ENCODE measurements at places on chromosomes 1 and 21.

- H3K36me3 ChIP-seq = peaks cover 5% of the 10 kb centered on the region
- H3K4me1 ChIP-seq = peaks cover 20% of the 10 kb centered on the region
- H3K27me3 ChIP-seq = no peaks in the 10 kb centered on the region
- DNase-seq = no peak
- no peak overlapping the region for H3K4me3 ChIP-seq
These were observed 254.5 kb downstream of the DNM3 start for GRCh38 chr1:172095846-172096245.

GRCh38 chr1:59556398-59556797, 258.4 kb upstream of the HOOK1 start:
- no peak overlapping the region for H3K4me3 ChIP-seq
- H3K36me3 ChIP-seq = peaks cover 36% of the 10 kb centered on the region
- H3K27ac ChIP-seq = no peak overlapping the region
- no peaks in the 10 kb centered on the region for H3K27me3 ChIP-seq
- no peak for DNase-seq

GRCh38 chr1:55669293-55669692, 454.1 kb upstream of the USP24 start:
- H3K4me1 ChIP-seq = peaks cover 6% of the 10 kb centered on the region
- no peak for DNase-seq
- no peak overlapping the region for H3K27ac ChIP-seq
- no peaks in the 10 kb centered on the region for H3K36me3 ChIP-seq
- H3K27me3 ChIP-seq = no peaks in the 10 kb centered on the region

GRCh38 chr1:231721436-231721835, 94.8 kb downstream of the DISC1 start:
- H3K36me3 ChIP-seq = no peaks in the 10 kb centered on the region
- H3K27me3 ChIP-seq = no peaks in the 10 kb centered on the region
- H3K27ac ChIP-seq = no peak overlapping the region

- H3K27me3 ChIP-seq = peaks cover 2% of the 10 kb centered on the region
- H3K4me3 ChIP-seq = no peak overlapping the region
- H3K4me1 ChIP-seq = peaks cover 57% of the 10 kb centered on the region
- H3K27ac ChIP-seq = no peak overlapping the region
These were observed 101.7 kb downstream of the NAV1 start for GRCh38 chr1:201640624-201641023.

DNA sequence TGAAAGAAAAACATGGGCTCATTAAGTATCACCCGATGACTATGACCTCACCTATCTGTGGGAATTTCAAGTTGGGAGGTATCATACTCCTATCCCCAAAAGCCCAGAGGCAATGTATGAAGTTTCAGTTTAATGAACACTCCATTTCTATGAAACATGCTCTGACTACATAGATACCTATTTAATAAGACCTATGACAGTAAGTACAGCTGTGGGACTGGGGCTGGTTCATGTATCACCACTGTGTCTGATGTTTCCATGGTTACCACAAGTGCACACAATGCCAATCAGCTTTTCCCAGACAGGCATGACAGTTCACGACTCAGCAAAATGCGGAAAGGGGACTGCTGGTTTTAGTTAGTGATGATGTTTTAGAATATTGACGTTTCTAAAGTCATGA, 167.7 kb downstream of the SIPA1L2 start:
- no peak overlapping the region for H3K4me3 ChIP-seq
- H3K27me3 ChIP-seq = no peaks in the 10 kb centered on the region
- no peaks in the 10 kb centered on the region for H3K36me3 ChIP-seq

DNA sequence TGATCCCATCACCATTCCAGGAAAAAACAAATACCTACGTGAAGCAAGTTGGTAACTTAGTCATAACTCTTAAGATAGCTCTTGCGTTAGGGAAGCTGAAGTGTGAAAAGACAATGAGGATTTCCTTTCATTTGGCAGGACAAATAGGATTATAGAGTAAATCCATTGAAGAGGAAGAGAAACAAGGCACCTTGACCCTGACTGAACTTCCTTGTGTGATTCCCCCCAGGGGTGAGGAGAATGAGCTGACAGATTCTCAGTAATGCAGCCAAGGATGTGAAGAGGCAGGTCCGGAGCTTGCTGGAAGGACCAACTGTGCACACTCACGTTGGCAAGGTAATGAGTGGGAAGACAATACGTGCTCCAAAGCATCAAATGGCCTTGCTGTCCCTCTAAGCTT, 55.0 kb upstream of the HMCN1 start:
- H3K27ac ChIP-seq = no peak overlapping the region
- H3K4me1 ChIP-seq = peaks cover 20% of the 10 kb centered on the region
- no peak overlapping the region for H3K4me3 ChIP-seq
- DNase-seq = no peak

GRCh38 chr1:245812278-245812677, 657.5 kb downstream of the KIF26B start:
- peaks cover 12% of the 10 kb centered on the region for H3K4me1 ChIP-seq
- no peaks in the 10 kb centered on the region for H3K36me3 ChIP-seq
- DNase-seq = no peak

- DNase-seq = peak; percentile 6
- H3K4me1 ChIP-seq = peaks cover 60% of the 10 kb centered on the region
- H3K4me3 ChIP-seq = peak overlapping the region; percentile 35
- peak overlapping the region; percentile 78 for H3K27ac ChIP-seq
- peaks cover 3% of the 10 kb centered on the region for H3K27me3 ChIP-seq
These were observed 51.0 kb upstream of the IKBKE start for GRCh38 chr1:206419250-206419649.

- no peak overlapping the region for H3K27ac ChIP-seq
- DNase-seq = no peak
- peaks cover 6% of the 10 kb centered on the region for H3K27me3 ChIP-seq
- no peaks in the 10 kb centered on the region for H3K4me1 ChIP-seq
- no peak overlapping the region for H3K4me3 ChIP-seq
These were observed 25.8 kb downstream of the SLC5A9 start for GRCh38 chr1:48248356-48248755.

- no peak for DNase-seq
- peaks cover 8% of the 10 kb centered on the region for H3K27me3 ChIP-seq
- H3K4me1 ChIP-seq = no peaks in the 10 kb centered on the region
- no peak overlapping the region for H3K27ac ChIP-seq
- no peaks in the 10 kb centered on the region for H3K36me3 ChIP-seq
These were observed 11.7 kb upstream of the PLPPR4 start for GRCh38 chr1:99252630-99253029.

- peak within 1 kb of the TSS; percentile 80 for H3K4me3 ChIP-seq
- peaks cover 14% of the 10 kb centered on the region for H3K27me3 ChIP-seq
- DNase-seq = peak; percentile 58
- peaks cover 34% of the 10 kb centered on the region for H3K4me1 ChIP-seq
- no peaks in the 10 kb centered on the region for H3K36me3 ChIP-seq
These were observed at the start of gene ADORA1 for GRCh38 chr1:203127666-203128430. TSS of gene ADORA1 (plus strand) at chr1:203127726. CDS start at chr1:203128842, 1,116 bp downstream.

GRCh38 chr1:96364576-96364975, 357.0 kb upstream of the PTBP2 start:
- peak overlapping the region; percentile 8 for H3K27ac ChIP-seq
- H3K27me3 ChIP-seq = peaks cover 2% of the 10 kb centered on the region
- peaks cover 86% of the 10 kb centered on the region for H3K4me1 ChIP-seq

DNA sequence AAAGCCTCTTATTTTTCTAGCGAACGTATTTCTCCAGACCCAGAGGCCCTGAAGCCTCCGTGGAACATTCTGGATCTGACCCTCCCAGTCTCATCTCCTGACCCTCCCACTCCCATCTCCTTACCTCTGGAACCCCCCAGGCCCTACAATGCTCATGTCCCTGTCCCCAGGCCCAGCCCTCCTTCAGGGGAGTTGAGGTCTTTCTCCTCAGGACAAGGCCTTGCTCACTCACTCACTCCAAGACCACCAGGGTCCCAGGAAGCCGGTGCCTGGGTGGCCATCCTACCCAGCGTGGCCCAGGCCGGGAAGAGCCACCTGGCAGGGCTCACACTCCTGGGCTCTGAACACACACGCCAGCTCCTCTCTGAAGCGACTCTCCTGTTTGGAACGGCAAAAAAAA, 68.7 kb downstream of the ALPL start:
- no peak overlapping the region for H3K4me3 ChIP-seq
- no peak for DNase-seq
- H3K36me3 ChIP-seq = no peaks in the 10 kb centered on the region

Data from HFFc6 (cell line).